Stimulated activated CD8-positive, alpha-beta memory T cell treated with anti-CD3 and anti-CD28 coated beads, Interleukin-15, amount 100 ng/mL, for 4 hours (primary cell): ENCODE measurements at places on chromosomes 2 and 18.

- no peak for DNase-seq
Observed at GRCh38 chr2:208820014-208820688, 413.6 kb downstream of the PTH2R start.

DNA sequence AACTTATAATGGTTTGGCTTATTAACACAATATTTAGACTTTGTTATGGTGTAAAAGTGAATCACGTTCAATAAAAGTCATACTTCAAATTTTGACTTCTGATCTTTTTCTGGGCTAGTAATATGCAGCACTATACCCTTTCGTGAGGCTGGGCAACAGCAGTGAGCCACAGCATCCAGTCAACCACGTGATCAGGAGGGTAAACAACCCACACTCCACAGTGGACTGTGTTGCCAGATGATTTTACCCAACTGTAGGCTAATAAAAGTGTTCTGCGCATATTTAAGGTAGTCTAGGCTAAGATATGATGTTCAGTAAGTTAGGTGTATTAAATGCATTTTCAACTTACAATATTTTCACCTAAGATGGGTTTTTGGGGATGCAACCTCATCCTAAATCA, 148.6 kb downstream of the ZNF385B start:
- DNase-seq: no peak

DNA sequence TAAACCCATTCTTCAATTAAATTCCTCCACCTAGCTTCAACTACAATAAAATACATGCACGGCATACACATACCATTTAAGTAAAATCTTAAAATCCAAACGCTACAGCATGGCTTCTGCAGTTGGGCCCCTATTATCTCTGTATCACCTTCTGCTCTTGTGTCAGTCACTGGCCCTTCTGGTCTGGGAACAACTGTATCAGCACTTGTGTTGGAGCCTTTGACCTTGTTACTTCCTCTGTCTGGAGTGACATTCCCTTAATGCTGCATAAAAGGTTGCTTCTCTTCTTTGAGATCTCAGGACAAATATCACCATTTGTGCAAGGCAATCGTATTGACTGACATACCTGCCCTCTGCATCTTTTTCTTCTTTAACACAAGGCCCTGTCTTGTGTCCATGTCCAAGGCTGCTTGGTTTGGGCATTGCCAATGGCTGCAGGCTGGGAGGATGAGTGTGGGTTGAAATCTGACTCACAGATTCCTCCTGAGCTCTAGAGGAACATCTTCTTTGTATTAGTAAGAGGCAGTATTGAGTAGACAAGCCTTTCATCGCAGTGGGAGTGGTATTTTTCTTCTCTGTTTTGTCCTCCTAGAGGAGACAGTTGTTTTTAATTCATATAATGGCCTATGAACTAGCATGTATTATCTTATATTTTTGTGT, 267.8 kb upstream of the TRIB2 start:
- no peak for DNase-seq

- DNase-seq: no peak
Observed at GRCh38 chr18:13892098-13892497, 23.2 kb downstream of the MC2R start.

DNA sequence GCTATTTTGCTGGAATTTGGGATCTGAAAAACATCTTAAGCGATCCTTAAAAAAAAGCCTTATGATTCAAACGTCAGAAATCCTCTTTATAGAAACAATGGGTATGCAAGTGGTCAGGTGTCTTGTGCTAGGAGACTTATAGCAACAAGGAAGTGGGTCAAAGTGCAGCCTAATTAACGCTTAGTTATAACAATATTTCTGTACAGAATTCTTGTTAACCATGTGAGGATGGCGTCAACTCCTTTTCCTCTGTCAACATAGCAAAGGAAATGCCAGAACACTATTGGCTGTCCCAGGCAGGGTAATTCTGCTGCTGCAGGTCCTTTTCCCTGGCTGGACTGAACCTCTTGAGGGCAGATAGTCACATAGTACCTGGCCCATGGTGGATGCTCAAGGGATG, 189.4 kb downstream of the MSH2 start:
- DNase-seq: no peak

GRCh38 chr2:176117162-176117822, 714 bp downstream of the HOXD10 start:
- no peak for DNase-seq

DNA sequence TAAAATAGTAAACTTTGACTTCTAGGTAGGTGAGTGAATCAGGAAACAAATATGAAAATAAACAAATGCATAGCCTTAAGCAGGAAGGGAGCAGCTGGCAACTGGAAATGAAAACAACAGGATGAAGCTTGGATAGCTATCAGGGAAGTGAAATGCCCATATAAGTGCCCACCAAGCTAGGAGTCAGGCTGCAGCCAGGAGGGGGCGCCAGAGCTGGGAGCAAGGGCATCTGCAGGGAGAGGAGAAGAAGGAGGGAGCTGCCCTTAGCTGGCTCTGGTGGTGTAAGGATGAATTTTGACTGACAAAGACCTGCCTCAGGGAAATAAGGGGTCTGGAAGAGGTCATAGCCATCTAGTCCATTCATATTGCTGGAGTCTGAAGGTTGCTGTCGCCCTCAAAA, 298.3 kb downstream of the TDRD15 start:
- DNase-seq: no peak

GRCh38 chr2:147628971-147629421, 215.8 kb upstream of the ACVR2A start:
- no peak for DNase-seq

GRCh38 chr2:195471807-195472206, 185.2 kb upstream of the SLC39A10 start:
- no peak for DNase-seq

GRCh38 chr2:164314148-164314547, 307.1 kb downstream of the GRB14 start:
- DNase-seq: no peak
